ENCODE measurements at places on chromosomes 16 and 17. TPM values are rescaled to one million over a fixed set of nuclear protein-coding genes. Genes with fewer than 3 reads are reported as not detected.

The HIGD1B gene
- 1.1 TPM for total RNA-seq

The IRX5 gene
- total RNA-seq = 13.2 TPM

The RNF135 gene
- total RNA-seq = 9.1 TPM

The NUP85 gene
- 20.1 TPM for total RNA-seq

The ZNF423 gene
- 28.9 TPM for total RNA-seq

The SEPTIN12 gene
- 0.18 TPM for total RNA-seq

The ZNF276 gene
- 15.1 TPM for total RNA-seq

The KRTAP3-1 gene
- not detected for total RNA-seq

The MPP2 gene
- 0.65 TPM for total RNA-seq

The KRTAP4-5 gene
- total RNA-seq = not detected

The KRTAP4-6 gene
- total RNA-seq = not detected

The SLC5A2 gene
- total RNA-seq = 2.5 TPM

The HASPIN gene
- total RNA-seq = 7.5 TPM

The OMG gene
- total RNA-seq = 17.3 TPM

The MMP28 gene
- 13.8 TPM for total RNA-seq

The EXOC3L1 gene
- 0.96 TPM for total RNA-seq

The CRISPLD2 gene
- 2.4 TPM for total RNA-seq

The VPS25 gene
- 94.0 TPM for total RNA-seq

The MPHOSPH6 gene
- total RNA-seq = 32.4 TPM

The KIF2B gene
- not detected for total RNA-seq

The KRTAP1-3 gene
- total RNA-seq = not detected

The ADAD2 gene
- not detected for total RNA-seq

The LGALS9 gene
- 3.2 TPM for total RNA-seq

The KRTAP9-8 gene
- not detected for total RNA-seq

The TPSD1 gene
- total RNA-seq = not detected

Measured in motor neuron (in vitro differentiated cells).